Parietal lobe (tissue), 2 donors: ENCODE measurements at places on chromosomes 6 and 20. TPM values are rescaled to one million over a fixed set of nuclear protein-coding genes. Genes with fewer than 3 reads are reported as not detected.

Gene FKBP1A
- total RNA-seq, result 101 TPM

Gene ZSWIM1
- 7.8 TPM for total RNA-seq

Gene CALHM5
- 0.31 TPM for total RNA-seq

Gene GPR6
- 1.3 TPM for total RNA-seq

Gene FGD2
- total RNA-seq, result 2.2 TPM

Gene TPX2
- total RNA-seq, result 11.0 TPM

Gene TMEM170B
- 56.0 TPM for total RNA-seq

Gene TUBB2B
- total RNA-seq, result 3,227 TPM

Gene RAMACL
- 11.9 TPM for total RNA-seq

Gene QKI
- total RNA-seq, result 397 TPM

Gene XKR7
- total RNA-seq, result 18.2 TPM

Gene SLC22A2
- total RNA-seq, result not detected

Gene HLA-DQB1
- total RNA-seq, result 0.63 TPM

Gene TOX2
- total RNA-seq, result 0.63 TPM

Gene B3GAT2
- 19.4 TPM for total RNA-seq

Gene DCDC2
- 1.3 TPM for total RNA-seq

Gene BRPF3
- 48.8 TPM for total RNA-seq

Gene ZSCAN12
- 22.8 TPM for total RNA-seq

Gene HLA-DOB
- not detected for total RNA-seq

Gene DDX43
- total RNA-seq, result 0.31 TPM

Gene DAAM2
- 14.1 TPM for total RNA-seq

Gene HLA-DOA
- total RNA-seq, result 0.31 TPM

Gene MOG
- total RNA-seq, result 0.31 TPM

Gene YTHDF1
- 24.4 TPM for total RNA-seq

Gene ANKRD66
- 0.31 TPM for total RNA-seq

Gene RNF217
- 17.8 TPM for total RNA-seq

Gene C20orf144
- total RNA-seq, result 0.31 TPM

Gene COX7A2
- total RNA-seq, result 99.8 TPM

Gene ZSCAN16
- total RNA-seq, result 24.4 TPM

Gene TRIM40
- not detected for total RNA-seq

Gene PCNA
- 45.7 TPM for total RNA-seq

Gene COL21A1
- 1.3 TPM for total RNA-seq

Gene PPIL6
- total RNA-seq, result 24.1 TPM

Gene KHDC1L
- not detected for total RNA-seq

Gene LGSN
- total RNA-seq, result 0.63 TPM

Gene MEP1A
- not detected for total RNA-seq

Gene TBX18
- total RNA-seq, result 2.2 TPM
